ENCODE measurements at places on chromosomes 2 and 18. TPM values are rescaled to one million over a fixed set of nuclear protein-coding genes. Genes with fewer than 3 reads are reported as not detected.

GRCh38 chr2:2777213-2777612, 446.1 kb upstream of the MYT1L start:
- no peaks in the 10 kb centered on the region for H3K36me3 ChIP-seq
- DNase-seq: no peak
- H3K4me1 ChIP-seq: no peaks in the 10 kb centered on the region
- H3K27ac ChIP-seq: no peak overlapping the region
- H3K27me3 ChIP-seq: no peaks in the 10 kb centered on the region
- H3K4me3 ChIP-seq: no peak overlapping the region

DNA sequence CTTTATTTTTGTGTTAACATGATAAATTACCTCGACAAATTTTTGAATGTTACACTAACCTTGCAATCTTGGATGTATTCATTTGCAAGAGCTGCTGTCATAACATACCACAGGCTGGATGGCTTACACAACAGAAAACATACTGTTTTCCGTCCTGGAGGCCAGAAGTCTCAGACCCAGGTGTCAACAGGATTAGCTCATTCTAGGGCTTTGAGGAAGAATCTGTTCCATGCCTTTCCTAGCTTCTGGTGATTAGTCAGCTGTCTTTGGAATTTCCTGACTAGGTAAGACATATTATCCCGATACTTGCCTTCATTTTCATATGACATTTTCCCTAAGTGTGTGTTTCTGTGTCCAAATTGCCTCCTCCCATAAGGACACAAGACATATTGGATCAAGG, 188.6 kb upstream of the CDH19 start:
- H3K4me1 ChIP-seq: no peaks in the 10 kb centered on the region
- H3K4me3 ChIP-seq: no peak overlapping the region
- no peak overlapping the region for H3K27ac ChIP-seq
- no peak for DNase-seq
- H3K36me3 ChIP-seq: no peaks in the 10 kb centered on the region

The EDAR gene
- not detected for polyA plus RNA-seq

The CYP27A1 gene
- 0.18 TPM for polyA plus RNA-seq

The RAB6C gene
- polyA plus RNA-seq: 0.02 TPM

The ACVR2A gene
- 2.6 TPM for polyA plus RNA-seq

The FZD7 gene
- polyA plus RNA-seq: 16.1 TPM

The MOGAT1 gene
- polyA plus RNA-seq: not detected

The ERCC3 gene
- polyA plus RNA-seq: 84.8 TPM

The EPB41L3 gene
- 0.15 TPM for polyA plus RNA-seq

The VIT gene
- polyA plus RNA-seq: not detected

Measured in SK-N-SH (cell line).